Stimulated activated CD8-positive, alpha-beta memory T cell treated with anti-CD3 and anti-CD28 coated beads, Interleukin-4, amount 100 ng/mL, for 4 hours (primary cell): ENCODE measurements at places on chromosomes 3 and 15.

- no peak for DNase-seq
Observed at GRCh38 chr3:133440652-133441051, 40.8 kb downstream of the BFSP2 start.

GRCh38 chr15:66080717-66081398 is 172.7 kb downstream of the MEGF11 start:
- DNase-seq: no peak

DNA sequence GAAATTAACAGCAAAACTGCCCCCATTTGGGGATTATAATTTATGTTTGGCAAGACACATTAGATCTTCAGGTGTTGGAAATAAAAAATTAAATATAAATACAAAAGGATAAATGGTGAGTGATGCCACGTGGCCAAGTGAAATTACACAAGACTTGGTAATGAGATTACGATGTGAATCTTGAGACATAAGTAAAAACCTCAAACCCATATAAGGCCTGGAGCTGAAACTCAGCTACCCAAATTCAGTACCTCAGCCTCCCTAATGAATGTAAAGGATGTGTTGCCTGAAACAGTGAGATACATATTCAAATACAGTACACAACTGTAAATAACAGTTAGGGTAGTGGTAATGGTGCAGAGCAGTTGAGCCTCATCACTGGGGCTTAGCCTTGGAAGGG is 1146.6 kb downstream of the OTOL1 start:
- no peak for DNase-seq

- no peak for DNase-seq
Observed at GRCh38 chr3:7632305-7632704, 771.4 kb downstream of the GRM7 start.

DNA sequence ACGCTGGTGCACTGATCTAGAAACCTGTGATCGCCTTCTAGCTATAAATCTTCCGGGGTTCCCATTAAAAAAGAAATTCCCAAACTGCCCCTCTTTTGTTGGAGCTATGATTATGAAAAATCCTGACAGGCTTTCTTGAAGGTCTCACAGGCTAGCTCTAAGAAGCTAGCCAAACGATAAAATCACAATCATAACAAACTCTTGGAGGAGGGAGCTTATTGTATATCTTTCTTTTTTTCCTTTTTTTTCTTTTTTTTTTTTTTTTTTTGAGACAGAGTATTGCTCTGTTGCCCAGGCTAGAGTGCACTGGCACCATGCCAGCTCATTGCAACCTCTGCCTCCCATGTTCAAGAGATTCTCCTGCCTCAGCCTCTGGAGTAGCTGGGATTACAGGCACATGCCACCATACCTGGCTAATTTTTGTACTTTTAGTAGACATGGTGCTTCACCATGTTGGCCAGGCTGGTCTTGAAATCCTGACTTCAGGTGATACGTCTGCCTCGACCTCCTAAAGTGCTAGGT is 72.0 kb downstream of the MYO1E start:
- DNase-seq: no peak

DNA sequence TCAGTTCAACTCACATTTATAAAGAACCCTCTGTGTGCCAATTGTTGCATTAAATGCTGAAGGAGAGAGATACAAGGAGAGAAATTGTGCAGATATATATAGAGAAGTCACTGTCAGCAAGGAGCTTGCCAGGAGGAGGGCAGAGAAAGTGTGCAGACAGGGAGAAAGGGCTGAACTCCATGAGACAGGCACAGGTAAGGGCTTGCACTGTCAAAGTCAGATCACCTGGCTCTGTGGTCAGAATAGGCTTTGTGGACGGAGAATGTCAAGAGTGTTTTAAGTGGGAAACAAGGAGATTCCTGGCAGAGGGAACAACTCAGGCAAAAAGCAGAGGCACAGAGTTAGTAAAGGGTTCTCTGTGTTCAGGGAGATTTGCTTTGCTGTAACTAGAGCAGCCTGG is 303.0 kb upstream of the TPRG1 start:
- DNase-seq: no peak

- DNase-seq: no peak
Observed at GRCh38 chr15:31214864-31215489, 111.7 kb upstream of the KLF13 start.

- no peak for DNase-seq
Observed at GRCh38 chr3:126348308-126348920, 8.8 kb downstream of the KLF15 start.
